ENCODE measurements at places on chromosomes 2 and 18.

DNA sequence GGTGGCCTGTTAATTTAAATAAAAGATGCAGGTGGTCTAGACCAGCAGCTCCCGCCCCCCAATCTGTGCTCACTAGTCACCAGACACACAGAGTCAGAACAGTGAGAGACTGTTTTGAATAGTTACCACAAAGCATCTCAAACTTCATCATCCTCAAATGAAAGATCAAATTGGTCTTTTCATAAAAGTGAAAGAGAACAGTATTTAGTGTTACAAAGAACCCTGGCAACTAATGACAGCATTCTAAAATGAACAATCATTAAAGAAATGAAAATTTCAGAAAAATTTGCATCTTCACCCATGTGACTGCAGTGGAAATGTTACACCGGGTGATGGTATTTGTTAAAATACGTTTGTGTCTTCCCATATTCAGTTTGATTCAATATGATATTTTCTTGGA, 65.5 kb upstream of the PMAIP1 start:
- no peak for DNase-seq

- no peak for DNase-seq
These were observed 19.0 kb downstream of the PNO1 start for GRCh38 chr2:68176657-68177056.

DNA sequence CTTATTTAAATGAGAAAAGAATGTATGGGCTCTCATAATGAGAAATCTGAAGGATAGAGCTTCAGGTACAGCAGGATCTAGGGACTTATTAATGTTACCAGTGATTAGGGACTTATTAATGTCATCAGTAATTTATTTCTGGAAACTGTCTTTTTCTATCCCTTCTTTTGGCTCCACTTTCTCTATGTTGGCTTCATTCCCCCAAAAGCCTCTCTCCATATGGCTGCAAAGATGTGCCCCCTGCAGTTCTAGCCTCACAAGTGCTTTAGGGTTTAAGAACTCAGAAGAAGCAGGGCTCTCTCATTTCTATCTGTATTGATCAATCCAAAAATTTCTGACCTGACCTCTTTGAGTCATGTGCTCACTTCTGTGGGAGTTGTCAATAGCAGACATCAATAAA, 480.9 kb downstream of the TXNL1 start:
- DNase-seq: no peak

DNA sequence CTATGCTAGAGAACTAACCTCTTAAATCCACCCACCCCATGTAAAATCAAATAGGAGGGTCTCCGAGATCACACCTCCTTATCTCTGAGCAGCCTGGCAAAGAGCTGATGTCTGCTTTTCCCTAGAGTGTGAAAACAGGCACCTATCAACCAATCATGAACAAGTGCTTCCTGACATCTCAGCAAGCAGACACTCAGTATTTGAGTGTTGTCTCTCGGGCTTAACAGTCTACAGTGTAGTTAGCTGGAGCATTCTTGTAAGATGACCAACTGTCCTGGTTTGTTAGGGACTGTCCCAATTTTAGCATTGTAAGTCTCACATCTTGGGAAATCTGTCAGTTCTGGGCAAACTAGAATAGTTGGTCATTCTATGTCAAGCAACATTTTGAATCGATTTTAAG, 26.4 kb downstream of the MARCHF4 start:
- no peak for DNase-seq

DNA sequence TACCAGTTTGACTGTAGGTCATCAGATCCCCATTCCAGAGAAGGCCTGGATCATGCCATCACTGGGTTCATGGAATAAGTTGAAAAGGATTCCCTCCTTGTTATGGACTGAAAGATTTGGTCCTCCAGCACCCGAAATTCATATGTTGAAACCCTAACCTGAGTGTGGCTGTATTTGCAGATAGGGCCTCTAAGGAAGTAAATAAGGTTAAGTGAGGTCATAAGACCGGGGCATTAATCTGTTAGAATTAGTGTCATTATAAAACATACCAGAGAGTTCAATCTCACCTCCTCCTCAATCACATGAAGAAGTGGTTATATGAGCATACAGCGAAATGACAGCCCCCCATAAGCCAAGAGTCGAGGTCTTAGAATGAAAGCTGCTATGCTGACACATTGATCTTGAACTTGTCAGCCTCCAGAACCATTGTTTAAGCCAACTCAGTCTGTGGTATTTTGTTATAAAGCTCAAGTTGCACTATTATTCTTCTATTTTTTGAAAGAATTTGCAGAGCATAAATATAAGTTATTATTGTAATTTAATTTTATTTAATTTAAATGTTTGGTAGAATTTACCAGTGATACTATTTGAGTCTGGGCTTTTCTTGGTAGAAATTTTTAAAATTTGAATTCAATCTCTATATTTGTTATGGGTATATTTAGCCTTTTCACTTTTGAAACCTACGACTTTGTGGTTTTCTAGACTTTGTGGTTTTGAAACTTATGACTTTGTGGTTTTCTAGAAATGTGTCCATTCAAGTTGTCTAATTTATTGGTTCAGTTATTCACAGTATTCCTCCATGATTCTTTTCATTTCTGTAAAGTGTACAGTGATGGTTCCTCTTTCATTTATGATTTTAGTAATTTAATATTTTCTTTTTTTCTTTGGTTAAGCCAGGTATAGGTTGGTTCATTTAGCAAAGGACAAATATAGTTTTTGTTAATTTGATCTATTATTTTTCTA, 1206.7 kb upstream of the CDH2 start:
- DNase-seq: no peak

GRCh38 chr2:66489436-66489835, 54.5 kb downstream of the MEIS1 start:
- no peak for DNase-seq

DNA sequence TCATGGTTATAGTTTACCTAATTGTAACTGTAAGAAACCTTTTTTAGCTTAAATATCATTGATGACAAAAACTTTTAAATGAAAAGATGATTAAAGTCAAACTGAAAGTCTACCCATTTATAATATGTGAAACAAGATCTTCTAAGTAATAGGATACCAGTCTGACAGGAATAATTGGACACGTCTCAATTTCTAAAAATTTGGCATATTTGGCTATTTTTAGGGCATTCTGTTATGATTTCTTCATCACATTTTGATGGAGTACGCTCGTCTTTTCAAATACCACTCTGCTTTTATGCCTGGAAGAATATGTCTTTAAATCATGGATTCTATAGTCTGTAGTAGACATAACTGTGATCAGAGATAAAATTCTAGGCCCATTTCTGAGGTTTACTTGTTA, 1.3 kb downstream of the R3HDM1 start:
- DNase-seq: no peak

- DNase-seq: no peak
These were observed 62.0 kb upstream of the WDR75 start for GRCh38 chr2:189379287-189379630.

DNA sequence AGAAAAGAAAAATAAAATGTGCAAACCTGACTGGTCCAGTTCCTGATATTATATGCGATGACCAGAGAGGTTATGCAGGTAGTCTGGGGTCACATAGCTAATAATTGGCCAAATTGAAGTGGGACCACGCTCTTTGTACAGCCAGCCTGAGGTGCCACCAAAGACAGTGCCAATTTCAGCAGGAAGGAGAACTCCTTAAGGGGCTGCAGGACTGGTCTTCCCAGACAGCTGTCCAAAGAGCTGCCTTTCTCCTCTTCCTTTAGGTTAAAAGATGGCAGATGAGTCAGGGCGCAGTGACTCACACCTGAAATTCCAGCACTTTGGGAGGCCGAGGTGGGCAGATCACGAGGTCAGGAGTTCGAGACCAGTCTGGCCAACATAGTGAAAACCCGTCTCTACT, 95.5 kb downstream of the ACKR3 start:
- DNase-seq: no peak

Data from effector memory CD8-positive, alpha-beta T cell (primary cell).